ENCODE measurements at places on chromosomes 7 and 10.

DNA sequence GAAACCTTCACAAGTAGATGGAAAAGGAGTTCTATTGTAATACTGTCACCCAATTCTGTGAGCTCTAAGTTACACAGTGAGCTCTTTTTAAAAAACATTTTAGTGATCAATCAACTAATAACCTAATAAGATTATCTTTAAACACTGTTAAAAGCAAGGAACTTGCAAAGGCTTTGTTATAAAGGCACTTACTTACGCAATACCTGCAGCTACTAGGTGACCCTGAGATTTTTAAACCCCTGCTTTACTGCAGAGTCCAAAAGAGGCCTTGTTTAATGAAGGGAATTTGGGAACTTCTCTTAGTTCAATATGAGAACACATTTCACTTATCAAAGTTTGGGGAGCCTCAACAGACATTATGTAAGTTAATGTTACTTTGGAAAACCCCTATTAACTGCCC lies 53.3 kb downstream of the P4HA1 start:
- no peak for DNase-seq

DNA sequence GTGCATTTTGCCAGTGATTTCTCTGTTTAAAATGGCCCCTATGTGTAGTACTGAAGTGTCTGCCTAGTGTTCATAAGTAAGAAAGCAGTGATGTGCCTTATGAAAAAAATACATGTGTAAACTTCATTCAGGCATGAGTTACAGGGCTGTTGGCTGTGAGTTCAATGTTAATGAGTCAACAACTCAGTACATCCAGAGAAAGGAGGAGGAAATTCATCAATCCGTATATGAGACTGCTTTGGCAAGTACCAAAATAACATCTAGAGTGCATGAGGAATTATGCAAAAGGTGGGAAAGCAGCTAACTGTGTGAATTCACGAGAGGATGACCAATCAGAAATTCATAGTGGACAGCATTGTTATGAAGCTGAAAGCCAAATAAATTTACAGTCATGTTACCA lies 255.6 kb downstream of the ZEB1 start:
- DNase-seq, result no peak

DNA sequence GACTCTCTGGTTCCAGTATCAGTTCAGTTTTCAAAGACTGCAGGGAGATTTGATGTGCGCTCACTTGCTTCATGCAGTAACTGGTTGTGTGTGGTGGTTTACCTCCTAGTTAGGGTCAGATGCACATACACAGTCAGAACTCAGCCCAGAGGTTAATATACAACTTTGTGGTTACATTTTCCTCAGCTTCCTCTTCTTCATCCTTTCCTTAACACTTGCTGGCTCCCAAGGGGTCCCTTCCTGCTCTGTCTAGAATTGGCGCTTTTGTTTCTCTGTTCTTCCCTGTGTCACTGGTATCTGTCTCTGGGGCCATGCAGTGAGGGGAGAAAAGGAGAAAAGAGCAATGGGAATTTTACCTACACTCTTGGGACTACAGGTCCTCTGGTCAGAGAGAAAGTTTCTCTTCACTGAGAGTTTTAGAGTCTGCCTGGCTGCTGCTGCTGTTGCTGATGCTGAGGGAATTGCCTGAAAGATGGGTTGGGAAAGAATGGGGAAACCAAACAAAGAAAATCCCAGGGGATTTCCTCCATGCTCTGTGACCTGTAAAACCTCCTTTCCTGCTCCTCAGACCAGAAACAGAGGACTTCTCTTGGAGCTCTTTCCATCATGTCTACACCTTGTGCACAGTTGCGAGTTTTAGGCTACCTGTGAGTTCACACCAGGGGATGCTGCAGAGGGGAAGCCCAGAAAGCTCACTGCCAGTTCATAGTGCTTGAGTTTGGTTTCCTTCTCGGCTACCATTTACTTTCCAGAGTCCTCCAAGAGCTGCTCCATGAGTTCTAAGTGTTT lies 74.6 kb downstream of the WDFY4 start:
- no peak for DNase-seq

- DNase-seq, result no peak
These were observed 382.4 kb downstream of the SORCS3 start for GRCh38 chr10:105023211-105024111.

DNA sequence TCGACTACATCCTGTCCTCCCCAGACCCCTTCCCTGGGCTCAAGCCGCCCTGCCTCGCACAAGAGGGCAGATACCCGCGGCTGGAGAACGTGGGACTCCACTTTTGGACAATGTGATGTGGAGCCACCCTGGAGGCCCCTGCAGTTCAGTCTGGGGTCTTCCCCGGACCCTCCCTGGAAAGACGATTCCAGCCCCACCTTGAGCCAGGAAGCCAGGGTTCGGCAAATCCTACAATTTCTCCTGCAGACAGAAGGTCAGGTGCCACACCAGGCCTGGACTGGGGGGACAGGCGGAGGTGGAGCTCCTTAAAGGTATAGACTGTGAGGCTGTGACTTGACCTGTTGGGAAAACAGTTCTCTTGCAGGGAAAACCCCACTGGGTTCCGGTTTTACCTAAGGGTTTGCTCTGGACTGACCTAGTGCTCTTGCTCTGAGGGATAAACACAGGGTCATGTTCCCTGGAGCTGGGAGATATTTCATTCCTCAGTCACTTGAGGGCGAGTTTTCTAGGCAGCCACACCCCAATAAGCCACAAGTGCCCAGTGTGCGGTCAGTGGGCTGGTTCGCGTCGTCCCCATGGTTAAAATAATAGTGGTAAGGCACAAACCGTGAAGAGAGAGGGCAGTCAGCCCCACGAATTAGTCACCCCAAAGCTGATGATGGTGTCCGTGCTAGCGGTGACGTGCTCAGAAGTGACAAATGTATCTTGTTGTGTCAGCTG lies 1.6 kb downstream of the FOXL3 start:
- DNase-seq, result no peak

- DNase-seq, result no peak
These were observed 14.6 kb downstream of the FAM149B1 start for GRCh38 chr10:73182568-73182967.

DNA sequence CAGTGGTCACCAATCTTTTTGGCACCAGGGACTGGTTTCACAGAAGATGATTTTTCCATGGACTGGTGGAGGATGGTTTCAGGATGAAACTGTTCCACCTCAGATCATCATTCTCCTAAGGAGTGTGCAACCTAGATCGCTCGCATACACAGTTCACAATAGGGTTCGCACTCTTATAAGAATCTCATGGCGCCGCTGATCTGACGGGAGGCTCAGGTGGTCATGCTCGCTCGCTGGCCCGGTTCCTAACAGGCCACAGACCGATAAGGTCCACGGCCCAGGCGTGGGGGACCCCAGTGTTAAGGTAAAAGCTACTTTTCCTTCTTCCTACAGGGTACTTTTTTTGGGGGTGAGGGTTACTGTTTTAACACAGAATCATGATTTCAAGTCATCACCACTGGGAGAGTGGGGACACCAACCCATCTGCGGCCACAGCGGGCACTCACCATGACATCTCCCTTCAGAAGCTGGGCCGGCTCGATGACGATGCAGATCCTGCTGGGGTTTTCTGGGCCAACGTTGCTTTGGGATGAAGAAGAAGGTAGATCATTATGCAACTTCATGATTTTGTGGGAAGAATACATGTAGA lies 170.5 kb downstream of the TNS3 start:
- DNase-seq, result no peak

GRCh38 chr10:76881477-76882220 lies 756.0 kb downstream of the KCNMA1 start:
- no peak for DNase-seq

GRCh38 chr10:91487911-91488582 lies 77.9 kb downstream of the HECTD2 start:
- no peak for DNase-seq

DNA sequence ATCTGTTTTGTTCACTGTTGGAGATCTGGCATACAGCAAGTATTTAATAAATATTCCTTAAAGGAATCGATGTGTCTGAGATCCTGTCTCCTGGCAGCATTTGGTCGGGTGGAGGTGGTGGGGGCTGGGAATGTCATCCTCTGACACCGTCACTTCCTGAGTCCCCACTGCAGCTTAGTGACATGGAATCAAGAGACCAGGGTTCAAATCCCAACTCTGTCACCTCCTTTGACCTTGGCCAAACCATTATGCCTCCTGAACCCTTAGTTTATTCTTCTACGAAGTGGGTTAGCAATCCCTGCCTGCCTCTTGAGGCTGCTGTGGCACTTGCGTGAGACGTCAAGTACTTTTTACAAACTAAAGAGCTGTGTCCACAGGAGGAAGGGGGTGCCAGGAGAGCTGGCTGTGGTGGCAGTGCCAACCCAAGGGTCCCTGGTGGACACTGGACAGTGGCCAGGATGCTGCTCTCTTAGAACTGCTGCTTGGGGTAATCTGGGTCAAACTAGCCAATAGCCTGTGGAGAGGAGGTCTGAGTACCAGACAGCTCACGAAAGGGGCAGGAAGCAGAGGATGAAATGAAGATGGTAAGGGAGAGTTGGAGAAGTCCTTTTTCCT lies 8.0 kb upstream of the ZMIZ1 start:
- DNase-seq, result no peak

DNA sequence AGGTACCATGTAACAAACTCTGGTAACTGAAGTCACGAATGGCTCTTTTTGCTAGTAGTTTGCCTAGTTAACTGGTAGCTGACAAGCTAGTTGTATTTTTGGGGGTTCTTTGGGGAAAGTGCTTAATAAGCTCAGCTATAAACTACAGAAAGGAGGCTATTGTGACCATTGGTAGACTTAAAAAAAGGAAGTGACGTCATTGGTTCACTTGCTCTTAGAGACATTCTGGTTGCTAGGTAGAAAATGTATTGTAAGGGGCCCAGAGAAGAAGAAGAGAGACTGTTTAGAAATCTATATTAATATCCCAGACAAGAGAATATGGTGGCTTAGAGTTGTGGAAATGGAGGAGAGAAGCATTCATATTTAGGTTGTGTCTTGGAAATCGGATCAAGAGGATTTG lies 103.0 kb downstream of the NXPH1 start:
- no peak for DNase-seq

- no peak for DNase-seq
These were observed 785 bp downstream of the DNTT start for GRCh38 chr10:96305019-96305418.

DNA sequence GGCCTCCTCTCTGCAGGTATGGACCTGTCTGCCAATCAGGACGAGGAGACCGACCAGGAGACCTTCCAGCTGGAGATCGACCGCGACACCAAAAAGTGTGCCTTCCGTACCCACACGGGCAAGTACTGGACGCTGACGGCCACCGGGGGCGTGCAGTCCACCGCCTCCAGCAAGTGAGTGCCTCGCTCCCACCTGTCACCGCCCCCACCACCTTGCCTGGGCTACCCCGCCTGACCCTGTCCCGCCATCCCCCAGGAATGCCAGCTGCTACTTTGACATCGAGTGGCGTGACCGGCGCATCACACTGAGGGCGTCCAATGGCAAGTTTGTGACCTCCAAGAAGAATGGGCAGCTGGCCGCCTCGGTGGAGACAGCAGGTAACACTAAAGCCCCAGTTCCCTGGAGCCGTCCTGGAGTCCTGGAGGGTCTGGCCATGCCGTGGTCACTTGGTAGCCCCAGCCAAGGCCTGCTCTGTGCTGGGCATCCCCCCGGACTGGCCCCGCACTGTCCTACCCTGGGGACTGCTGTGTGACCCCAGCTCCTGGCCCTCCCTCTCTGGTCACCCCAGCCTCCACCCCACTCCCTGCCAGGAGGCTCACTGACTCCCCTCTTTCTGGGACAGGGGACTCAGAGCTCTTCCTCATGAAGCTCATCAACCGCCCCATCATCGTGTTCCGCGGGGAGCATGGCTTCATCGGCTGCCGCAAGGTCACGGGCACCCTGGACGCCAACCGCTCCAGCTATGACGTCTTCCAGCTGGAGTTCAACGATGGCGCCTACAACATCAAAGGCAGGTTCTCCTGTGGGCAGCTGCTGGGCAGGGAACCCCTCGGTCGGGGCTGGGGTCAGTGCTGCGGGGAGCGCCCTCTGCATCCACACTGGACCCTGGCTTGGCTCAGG lies 178.0 kb downstream of the RNF216 start:
- DNase-seq, result no peak

- DNase-seq, result no peak
These were observed 102.8 kb downstream of the PLPP4 start for GRCh38 chr10:120559800-120560199.

DNA sequence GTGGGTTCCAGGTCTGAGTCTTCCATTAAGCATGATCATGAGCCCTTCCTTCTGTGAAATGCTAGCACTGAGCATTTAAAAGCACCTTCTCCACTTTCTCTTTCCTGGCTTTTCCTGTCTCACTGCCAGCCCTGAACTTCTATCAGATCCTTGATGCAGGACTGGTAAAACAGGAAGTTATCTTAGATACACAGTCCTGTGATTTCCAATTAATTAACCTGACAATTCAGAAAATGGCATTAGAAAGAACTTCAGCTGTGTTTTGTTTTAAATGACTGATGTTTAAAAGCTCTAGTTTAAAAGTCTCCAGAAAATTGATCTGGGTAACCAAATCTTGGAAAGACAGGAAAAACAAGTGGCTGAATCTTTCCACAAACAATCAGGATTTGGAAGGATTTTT lies 79.0 kb upstream of the MACROH2A2 start:
- no peak for DNase-seq

DNA sequence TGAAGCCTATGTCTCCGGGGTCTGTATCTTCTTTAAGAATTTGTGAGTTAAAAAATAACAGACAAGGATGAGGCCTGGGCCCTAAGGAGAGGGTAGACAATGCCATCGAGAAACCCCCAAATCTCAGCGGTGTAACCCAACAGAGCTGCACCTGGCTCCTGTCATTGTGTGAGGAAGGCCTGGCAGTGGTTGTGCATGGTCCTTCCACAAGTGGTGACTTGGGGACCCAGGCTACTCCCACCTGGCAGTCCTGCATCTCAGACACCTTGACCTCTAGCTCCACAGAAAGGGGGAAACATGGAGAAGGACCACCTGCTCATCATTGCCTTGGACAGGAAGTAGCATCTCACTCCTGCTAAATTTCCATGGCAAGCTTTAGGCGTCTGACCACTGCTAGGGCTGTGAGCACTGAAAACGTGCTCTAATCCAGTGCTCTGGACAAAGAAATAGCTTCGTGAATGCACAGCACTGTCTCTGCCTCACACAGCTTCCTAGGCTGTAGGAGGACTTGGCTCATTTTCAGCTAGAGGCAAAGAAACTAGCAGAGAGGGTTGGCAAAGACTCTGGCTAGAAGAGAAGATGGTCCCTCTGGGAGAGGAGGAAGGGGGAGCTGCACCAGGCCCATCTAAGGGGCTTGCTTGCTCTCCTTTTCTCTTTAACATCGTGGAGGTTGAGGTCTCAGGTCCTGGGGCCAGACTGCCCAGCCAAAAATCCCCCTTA lies 273.9 kb upstream of the ZMIZ1 start:
- no peak for DNase-seq

DNA sequence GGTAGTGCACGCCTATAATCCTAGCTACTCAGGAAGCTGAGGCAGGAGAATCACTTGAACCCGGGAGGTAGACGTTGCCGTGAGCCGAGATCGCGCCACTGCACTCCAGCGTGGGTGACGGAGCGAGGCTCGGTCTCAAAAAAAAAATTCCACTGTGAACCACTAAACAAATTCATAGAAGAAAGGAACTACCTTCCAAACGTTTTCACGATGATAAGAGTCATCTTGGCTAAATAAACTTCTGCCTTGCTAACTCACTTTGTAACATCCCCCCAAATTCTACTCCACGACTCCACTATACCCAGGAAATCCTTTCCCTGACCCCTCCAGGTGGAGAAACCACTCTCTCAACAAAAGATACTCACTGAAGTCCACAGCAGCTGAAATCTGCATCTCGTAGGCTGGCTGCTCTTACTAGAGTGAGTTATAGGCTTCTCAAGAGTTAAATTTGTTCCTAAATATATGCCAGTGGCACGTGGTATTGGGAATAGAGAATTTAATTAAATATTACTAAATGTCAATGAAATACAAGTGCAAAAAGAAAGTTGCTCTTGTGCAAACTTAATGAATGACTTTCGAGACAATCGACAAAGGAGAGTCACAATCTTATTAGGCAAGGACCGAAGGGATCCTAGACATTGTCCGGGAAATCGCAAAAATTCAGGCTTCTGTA lies 1.6 kb upstream of the GTF2I start:
- no peak for DNase-seq
